Stimulated activated CD4-positive, alpha-beta T cell treated with anti-CD3 and anti-CD28 coated beads, Interleukin-15, amount 100 ng/mL, for 1 hour (primary cell): ENCODE measurements at places on chromosomes 5 and 9.

DNA sequence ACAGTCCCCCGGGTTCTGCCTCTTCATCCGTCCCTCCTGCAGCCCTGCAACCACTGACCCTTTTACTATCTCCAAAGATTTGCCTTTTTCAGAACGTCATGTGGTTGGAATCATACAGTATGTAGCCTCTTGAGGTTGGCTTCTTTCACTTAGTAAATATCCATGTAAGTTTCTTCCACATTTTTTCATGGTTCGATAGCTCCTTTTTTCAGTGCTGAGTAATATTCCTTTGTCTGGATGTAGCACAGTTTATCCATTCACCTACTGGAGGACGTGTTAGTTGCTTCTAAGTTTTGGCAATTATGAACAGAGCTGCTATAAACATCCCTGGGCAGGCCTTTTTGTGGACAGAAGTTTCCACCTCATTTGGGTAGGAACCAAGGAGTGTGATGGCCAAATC, 27.1 kb downstream of the PRRX2 start:
- no peak for DNase-seq

DNA sequence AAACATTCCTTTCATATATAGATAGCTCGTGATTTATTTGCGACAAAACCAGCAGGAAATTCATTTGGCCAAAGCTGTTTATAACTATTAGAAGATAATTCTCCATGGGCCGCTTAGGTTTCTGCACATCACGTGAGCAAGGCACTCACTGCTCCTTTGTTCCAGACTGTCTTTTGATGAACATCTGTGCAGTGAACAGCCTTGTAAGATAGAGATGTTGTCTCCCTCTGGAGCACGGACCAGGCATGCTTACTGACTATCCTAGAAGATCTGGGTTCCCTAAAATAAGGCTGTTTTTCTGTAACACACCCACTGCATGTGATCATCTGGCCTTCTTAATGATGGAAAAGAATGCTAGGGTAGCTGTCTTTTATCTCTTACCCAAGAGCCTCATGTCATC, 30.9 kb downstream of the YIPF5 start:
- DNase-seq: no peak

- no peak for DNase-seq
These were observed 371.7 kb upstream of the IRX2 start for GRCh38 chr5:3122985-3123762.

GRCh38 chr9:127714951-127715469, 453 bp downstream of the PTRH1 start:
- peak; percentile 11 for DNase-seq

- no peak for DNase-seq
These were observed 330.4 kb upstream of the EDIL3 start for GRCh38 chr5:84715091-84715490.

DNA sequence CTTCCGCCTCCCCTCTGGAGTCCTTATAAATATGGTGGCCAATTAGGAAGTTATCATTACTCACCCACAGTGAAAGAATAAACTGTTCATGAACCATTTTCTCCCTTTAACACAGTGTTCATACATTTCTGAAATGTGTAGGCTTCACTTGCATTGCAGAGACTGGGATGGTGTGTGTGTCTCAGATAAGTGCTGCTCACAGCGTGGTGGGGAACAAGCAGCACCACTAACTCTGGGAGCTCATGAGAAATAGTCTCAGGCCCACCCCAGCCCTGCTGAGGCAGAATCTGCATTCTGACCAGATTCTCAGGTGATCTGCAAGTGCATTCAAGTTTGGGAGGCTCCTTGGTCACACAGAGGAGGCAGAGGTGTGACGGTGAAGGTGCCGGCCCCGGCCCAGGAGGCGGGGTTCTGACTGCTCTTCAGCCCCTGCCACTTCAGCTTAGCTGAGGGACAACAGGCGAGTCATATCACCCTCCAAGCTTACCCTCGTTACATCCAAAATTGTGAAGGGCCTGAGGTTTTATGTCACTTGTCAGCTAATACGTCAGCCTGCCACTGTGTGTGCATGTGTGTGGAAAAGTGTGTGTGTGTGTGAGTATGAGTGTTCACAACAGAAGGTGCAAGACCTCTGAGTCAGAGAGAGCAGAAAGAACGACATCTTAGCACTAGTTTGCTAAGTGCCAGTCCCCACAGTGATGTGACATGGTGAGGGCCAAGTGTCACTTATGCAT, 34.7 kb downstream of the DAP start:
- DNase-seq: no peak

DNA sequence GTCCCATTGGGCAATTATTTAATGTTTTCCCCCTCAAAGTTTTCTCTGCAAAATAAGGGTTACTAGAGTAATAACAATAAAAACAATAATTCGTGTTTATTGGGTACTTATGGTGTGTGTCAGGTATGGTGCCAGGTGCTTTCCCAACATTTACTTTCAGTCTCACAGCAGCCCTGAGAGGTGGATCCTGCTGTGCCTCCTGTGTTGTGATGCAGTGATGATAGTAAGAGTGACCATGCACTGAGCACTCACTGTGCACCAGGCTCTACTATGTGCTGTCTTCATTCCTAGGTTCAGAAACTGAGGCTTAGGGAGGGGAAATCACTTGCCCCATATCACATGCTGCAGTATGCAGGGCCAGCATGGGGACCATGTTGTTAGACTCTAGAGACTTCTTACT, 15.5 kb downstream of the OTULINL start:
- DNase-seq: no peak

DNA sequence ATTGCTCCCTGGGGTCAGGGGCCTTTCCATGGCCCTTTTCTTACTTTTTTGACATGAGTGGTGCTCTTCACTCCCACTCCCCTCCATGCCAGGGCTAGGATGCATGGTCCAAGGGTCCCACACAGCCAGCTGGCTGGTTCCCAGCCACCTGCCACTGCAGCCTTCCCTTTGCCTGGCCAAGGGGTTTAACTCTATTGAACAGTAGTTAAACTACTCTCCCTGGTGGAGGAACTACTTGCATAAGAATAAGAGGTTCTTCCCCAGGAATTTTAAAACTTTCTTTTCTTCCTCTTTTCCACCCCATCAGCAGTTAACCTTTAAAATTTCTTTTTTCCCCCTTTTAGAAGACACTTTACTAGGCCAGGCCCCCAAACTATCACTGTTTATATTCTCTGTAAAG, 1532.8 kb upstream of the ACO1 start:
- DNase-seq: no peak

DNA sequence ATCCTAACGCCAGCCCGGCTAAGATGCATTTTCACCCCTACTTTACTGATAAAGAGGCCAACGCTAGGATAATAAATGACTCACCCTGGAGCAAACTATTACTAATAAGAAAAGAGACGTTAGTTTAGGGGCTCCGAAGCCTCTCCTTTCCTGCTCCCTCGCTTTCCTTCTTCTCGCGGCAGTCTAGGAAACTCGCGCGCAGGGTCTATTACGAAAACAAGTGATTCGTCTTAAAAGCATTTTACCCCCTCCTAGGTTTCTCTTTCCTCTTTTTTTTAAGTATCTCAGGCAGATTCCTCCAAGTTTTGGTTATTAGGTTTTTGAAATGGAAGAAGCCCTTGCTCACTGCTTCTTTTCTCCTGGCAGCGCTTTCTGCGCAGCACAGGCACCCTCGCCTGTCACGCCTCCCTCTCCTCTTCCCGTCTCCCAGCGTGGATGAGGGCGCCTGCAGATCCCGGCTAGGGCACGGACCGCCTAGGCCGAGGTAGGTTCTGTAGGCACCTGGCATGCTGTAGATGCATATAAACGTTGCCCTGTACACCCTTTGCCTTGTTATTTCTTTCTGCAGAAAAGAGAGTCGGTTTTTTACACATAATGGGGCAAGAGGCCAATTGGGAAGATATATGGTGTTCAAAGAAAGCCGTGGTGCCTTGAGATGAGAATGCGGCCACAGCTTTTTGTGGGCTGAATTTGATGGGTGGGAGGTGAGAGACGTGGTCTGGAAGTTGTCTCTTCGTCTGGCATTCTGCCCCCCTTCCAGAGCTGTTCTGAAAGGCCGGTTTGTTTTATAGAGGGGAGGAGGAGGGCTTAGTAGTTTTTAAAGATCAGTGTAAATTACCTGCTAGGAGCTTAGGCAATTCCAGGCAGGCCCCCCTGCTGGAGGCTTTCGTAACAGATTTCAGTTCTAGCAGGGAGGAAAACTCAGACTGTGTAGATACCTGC, 983 bp downstream of the GCNT1 start:
- no peak for DNase-seq

- DNase-seq: no peak
These were observed 117.9 kb downstream of the MTX3 start for GRCh38 chr5:79873187-79873586.

- DNase-seq: no peak
These were observed 335.3 kb upstream of the ADAMTSL1 start for GRCh38 chr9:18138656-18139055.

- no peak for DNase-seq
These were observed 26.6 kb upstream of the AIF1L start for GRCh38 chr9:131069699-131070098.

GRCh38 chr5:37478121-37478894, 99.2 kb downstream of the WDR70 start:
- no peak for DNase-seq

DNA sequence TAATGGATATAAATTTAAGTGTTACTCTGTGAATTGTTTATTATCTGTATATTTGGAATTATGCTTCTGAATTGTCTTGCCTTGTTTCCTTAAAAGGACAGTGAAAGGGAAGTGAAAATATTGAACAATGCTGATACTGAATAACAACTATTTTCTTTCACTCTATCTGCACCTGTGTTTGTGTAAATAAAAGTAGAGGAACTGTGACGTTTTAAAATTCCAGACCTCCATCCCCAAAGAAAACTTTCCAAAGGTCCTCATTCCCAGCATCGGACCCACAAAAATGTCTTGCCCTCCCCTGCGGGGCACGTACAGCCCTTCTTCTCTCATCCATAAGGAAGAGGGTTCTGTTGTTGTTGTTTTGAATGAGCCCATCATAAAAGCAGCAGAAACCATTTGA, 100.0 kb downstream of the NLN start:
- DNase-seq: no peak

DNA sequence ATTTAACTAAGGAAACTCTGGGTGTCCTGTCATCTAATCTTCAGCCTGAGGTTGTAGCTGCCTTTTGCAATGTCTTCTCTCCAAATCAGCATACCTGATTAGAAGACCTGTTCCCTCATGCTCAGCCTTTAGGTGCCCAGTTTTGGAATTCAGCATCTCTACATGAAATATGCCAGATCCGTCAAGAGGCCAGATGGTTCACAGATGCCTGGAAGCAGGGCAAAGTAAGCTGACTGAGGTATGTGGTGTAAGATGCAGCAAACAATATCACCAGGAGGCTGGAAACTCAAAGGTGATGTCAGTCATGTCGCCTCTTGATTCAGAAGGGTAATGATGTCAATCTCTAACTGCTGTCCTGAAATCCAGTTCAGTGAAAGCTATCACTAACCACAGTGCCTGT, 324.4 kb downstream of the PRELID2 start:
- DNase-seq: no peak

GRCh38 chr9:17216011-17216410, 81.2 kb downstream of the CNTLN start:
- DNase-seq: no peak

DNA sequence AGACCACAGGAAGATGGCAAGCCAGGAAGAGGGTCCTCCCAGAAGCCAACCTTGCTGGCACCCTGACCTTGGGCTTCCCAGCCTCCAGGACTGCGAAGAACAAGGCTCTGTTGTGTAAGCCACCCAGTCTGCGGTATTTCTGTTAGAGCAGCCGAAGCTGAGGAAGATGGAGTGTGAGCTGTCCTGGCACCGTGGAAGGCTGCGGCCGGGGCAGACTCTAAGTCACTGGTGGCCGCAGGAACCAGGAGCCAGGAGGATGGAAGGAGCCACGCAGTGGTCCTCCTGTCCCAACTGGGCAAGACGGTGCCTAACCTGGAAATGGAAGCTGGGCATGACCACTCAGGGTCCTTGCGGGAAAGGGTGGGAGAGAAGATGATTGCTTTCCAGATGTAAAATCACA, 89.1 kb downstream of the ZNF354C start:
- no peak for DNase-seq

DNA sequence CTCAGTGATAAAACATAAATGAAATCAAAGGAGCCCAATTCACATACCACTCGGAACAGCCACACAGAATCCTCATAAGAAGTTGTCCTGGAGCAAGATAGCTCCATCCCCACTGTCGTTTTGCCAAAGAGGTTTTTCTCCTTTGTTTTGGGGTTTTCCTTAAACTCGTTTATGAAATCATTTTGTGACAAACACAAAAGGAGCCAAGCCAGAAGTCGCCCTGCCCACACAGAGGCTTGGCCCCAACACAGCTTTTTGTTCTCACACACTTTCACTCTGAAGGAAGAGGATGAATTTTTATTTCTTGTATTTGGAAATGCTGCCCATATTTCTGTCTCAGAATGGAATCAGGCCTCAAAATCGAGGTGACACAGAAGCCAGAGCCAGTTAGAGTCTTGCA, 113.4 kb downstream of the HSD17B3 start:
- no peak for DNase-seq

- DNase-seq: no peak
These were observed 490.7 kb downstream of the CDH18 start for GRCh38 chr5:19497229-19497815.

DNA sequence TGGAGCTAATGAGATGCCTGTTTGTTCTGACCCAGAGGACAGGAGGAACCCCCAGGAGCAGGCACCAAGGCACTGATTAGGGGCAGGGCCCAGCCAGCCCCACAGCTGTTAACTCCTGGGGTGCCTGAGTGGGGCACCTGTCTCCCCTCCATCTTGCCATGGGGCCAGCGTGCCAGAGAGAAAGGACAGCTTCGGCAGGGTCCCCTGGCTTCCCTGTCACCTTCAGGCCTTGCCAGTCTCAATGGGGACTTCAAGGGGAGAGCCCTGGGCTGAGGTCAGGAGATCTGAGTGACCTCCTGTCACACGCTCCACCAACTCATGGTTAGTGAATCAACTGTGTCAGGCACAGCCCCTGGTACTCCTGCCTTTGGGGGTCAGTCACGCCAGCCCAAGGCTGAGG, 152.7 kb upstream of the MVB12B start:
- DNase-seq: no peak

DNA sequence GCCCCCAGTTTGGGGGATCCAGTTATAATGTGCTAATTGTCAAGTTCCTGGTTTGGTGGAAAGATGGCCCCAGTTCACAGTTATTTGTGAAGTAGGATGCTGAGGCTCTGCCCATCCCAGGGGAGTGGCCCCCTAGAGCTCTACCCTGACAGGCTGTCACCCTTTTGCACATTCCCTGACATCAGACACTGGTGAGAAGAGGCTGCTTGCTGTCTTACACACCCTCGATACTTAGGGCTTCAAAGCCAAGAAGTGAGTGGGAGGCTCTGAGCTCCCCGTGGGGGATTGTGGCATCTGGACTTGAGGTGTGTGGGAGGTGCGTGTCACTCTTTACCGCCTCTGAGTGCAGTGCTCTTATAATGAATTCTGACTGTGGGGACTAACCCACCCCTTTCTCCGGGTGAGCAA, 168.5 kb downstream of the DOCK2 start:
- peak; percentile 16 for DNase-seq

DNA sequence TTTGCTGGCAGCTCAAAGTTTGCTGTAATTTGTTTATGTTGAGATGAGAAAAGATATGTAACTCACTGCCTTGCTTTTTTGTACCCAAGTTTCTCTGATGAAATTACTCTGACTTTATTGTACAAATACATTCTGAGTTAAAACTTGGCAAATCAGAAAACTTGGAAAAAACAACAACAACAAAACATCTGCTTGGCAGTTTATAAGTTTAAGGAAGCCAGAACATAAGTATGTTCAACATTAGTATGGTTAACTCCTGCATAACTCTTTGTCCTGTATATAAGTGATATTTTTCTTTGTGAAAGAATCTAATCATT, 233.1 kb downstream of the MAST4 start:
- no peak for DNase-seq
